Activated CD8-positive, alpha-beta memory T cell treated with anti-CD3 and anti-CD28 coated beads for 4 hours (primary cell): ENCODE measurements at places on chromosomes 13 and 19.

DNA sequence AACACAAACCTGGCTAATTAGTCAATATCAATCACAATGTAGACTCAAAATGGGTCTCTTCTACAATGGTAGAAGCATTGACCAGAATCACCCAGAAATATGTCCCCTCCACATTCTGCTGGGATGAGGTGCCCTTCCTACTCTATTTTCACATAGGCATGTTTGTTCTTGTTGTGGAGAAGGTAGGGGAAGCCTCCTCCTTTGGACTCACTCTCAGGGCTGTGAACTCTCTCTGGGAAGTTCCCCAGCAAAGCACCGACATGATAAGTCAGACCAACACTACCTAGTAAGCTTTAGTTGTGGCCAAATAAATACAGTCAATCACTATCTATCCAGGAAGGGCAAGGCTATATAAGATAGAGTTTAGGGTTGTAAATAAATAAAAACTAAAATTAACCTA lies 194.5 kb upstream of the UBL3 start:
- DNase-seq: no peak

DNA sequence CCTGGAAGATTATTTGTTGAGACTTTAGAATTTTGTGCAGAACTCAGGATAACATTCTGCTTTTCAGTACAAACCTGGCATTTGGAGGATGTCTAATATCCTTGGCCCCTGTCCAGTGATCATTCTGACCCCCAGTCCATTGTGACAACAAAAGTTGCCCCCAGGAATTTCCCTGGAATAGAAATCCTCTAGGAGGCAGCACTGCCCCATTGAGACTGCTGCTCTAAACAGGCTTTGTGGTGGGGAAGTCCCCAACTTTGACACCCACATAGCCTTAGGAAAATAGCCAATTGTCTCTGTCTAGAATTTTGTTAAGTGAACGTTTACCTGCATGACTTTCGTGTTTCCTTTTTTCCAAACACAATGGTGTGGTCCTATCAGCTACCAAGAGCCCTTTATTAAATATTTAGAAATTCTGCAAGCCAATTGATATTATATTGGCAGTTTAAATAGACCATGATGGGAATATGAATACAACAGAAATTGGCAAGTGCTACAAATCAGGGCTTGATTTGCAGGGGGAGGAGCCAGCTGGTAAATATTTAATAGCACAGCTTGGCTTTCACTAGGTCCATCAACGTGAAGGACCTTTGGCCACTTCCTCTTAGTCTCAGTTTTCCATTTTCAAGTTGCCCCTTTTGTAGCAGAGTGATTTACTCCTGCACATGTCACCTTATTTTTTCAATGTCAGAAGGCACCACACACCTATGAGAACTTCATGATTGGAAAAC lies 451.7 kb downstream of the EFNB2 start:
- DNase-seq: no peak

DNA sequence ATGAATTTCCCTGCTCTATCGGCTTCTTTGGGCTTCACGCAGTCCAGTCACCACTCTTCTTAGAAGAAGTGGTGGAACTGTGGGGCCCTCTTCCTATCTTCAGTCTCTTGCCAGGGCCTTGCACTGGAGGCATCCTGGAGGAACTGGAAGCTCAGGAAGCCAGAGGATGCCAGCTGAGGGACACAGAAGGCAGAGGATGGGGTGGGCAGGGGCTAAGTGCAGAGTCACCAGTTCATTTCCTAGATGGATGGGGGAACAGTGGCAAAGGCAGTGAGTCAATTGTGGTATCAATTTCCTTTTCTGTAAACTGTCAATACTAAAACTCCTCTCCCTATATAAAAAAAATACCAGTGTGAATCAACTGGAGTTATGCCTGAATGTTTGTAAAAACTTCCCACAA lies 419.7 kb downstream of the KLF12 start:
- no peak for DNase-seq

GRCh38 chr13:30802501-30802900 lies 67.2 kb downstream of the ALOX5AP start:
- no peak for DNase-seq

- peak; percentile 32 for DNase-seq
Measured at GRCh38 chr19:13207846-13208671, 57.8 kb downstream of the IER2 start.

GRCh38 chr13:34417896-34418295 lies 524.2 kb upstream of the NBEA start:
- DNase-seq: no peak

- no peak for DNase-seq
Measured at GRCh38 chr13:78376822-78377221, 226.5 kb downstream of the POU4F1 start.

GRCh38 chr19:34664870-34665269 lies 12.1 kb downstream of the SCGB2B2 start:
- no peak for DNase-seq

DNA sequence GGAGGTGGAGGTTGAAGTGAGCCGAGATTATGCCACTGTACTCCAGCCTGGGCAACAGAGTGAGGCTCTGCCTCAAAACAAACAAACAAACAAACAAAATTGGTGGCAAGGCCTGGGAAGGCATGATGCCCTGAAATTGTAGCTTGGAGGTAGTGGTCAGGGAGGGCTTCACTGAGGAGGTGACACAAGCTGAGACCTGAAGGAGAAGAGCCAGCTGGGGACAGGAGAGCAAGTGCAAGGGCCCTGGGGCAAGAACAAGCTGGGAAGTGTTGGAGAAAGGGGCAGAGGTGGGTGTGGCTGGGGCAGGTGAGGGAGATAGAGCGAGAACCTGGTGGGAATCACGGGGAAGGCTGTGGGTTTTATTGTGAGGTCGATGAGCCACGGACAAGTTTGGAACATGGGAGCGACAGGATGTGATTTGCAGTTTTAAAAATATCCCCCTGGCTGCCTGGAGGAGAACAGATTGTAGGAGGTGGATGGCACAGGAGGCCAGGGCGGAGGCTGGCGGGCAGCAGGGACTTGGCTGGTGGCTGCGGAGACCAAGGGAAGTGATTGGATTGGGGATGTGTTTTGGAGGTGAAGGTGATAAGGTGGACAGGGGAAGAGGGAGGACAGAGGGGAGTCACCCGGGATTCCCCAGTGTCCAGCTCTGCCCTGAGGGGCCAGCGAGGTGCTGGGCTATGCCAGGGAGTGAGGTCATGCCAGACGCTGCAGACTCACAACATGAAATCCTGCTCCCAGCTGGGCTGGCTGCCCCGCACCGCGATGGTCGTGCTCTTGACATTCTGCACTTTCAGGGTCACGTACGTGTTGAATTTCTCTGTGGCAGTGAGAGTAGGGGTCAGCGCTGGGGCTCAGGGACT lies 14.0 kb downstream of the UNC13A start:
- no peak for DNase-seq

- no peak for DNase-seq
Measured at GRCh38 chr13:85140192-85140591, 659.0 kb downstream of the SLITRK6 start.

- DNase-seq: no peak
Measured at GRCh38 chr13:93614776-93615175, 388.2 kb downstream of the GPC6 start.

DNA sequence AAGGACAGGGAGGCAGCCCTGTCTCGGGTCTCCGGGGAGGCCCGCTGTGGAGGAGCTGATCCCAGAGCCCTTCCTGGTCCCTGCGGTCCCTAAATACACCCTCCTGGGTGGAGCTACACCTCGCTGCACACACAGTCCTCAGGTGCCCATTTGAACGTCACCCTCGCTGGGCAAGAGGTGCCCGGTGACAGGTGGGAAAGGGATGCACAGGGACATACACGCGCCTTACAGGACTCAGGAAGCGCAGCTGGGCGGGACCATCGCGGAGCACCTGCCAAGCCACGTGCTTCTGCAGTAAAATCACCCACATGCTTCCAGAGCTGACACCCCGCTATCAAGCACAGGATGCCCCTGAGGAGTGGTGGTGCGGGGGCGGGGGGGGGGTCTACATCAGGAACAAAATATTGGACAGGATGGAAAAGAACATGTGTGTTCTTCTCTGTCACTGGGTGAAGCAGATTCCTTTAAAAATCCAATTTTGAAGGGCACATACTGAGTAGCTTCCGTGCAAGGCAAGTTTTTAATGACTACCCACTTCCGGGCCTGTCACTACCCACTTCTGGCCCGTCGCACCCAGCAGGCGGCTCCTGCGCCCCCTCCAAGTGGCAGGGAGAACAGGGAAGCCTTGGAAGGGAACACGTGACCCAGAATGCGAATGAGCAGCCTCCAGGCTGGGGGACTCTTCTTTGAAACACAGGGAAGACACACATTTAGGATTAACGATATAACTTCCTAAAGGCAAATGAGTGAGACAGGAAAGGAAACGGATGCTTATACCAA lies 78.9 kb downstream of the COL4A1 start:
- no peak for DNase-seq

DNA sequence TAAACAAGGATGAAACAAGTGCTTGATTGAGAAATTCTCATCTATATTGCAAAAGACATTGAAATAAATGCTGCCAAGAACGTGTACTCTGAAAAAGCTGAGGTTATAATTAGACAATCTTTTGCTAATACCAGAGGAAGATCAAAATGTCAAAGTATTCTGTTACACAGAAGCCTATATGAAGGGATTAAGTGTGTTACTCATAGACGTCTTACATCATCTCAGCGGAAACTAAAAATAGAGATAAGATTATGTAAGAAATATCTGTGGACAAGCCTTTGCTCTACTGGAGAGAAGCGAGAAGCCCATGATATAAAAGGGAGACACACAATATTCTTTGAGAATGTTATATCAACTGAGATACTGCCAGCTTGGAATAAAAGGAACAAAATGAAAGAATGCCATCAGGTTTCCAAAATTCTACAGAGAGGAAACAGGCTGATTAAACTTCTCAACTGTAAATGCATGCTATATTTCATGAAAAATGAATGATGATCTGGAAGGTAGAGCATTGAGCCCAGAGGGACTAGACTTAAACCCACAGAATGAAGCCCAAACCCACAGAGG lies 699.0 kb downstream of the GPC5 start:
- DNase-seq: no peak

DNA sequence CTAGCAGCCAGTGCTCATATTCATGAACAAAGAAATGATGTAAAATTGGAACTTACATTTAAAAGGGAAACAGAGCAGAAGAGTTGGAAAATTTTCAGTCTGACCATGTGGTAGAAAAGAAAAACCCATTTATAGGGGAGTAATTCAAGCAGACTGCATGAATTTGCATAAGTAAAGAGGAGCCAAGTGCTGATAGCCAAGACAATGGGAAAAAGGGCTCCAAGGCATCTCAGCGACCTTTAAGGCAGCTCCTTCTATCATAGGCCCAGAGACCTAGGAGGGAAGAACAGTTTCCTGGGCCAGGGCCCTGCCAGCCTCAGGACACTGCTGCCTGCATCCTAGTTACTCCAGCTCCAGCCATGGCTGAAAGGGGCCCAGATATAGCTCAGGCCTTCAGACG lies 7.5 kb downstream of the DNAJC3 start:
- no peak for DNase-seq

DNA sequence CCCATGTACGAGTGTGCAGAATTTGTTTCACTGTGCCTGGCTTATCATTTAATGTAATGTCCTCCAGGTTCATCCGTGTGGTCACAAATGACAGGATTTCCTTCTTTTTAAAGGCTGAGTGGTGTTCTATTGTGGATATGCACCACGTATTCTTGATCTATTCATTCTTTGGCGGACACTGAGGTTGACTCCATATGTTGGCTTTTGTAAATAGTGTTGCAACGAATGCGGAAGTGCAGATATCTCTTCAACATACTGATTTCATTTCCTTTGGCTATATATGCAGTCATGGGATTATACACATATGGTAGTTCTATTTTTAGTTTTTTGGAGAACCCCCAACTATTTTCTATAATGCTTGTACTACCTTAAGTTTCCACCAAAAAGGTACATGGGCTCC lies 13.0 kb downstream of the OR7A5 start:
- DNase-seq: no peak

GRCh38 chr13:41054919-41055619 lies 6.2 kb upstream of the WBP4 start:
- DNase-seq: no peak

- no peak for DNase-seq
Measured at GRCh38 chr13:48138270-48138669, 43.4 kb upstream of the MED4 start.

DNA sequence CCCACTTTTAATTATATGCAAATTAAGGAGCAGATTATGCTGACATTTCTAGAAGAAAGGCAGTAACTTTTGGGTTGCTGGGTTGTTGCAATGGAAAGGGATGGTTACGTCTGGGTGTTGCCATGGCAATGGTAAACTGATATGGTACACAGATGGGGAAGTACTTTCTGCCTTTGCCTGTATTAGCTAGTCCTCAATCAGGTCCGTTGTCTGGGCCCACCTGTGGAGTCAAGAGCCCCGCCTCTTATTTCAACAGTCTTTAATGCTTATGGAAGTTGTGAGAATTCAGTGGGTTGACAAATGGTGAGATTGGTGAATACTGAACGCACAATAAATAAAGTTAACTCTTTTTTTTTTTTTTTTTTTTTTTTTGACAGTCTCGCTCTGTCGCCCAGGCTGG lies 30.6 kb upstream of the DPP9 start:
- no peak for DNase-seq

DNA sequence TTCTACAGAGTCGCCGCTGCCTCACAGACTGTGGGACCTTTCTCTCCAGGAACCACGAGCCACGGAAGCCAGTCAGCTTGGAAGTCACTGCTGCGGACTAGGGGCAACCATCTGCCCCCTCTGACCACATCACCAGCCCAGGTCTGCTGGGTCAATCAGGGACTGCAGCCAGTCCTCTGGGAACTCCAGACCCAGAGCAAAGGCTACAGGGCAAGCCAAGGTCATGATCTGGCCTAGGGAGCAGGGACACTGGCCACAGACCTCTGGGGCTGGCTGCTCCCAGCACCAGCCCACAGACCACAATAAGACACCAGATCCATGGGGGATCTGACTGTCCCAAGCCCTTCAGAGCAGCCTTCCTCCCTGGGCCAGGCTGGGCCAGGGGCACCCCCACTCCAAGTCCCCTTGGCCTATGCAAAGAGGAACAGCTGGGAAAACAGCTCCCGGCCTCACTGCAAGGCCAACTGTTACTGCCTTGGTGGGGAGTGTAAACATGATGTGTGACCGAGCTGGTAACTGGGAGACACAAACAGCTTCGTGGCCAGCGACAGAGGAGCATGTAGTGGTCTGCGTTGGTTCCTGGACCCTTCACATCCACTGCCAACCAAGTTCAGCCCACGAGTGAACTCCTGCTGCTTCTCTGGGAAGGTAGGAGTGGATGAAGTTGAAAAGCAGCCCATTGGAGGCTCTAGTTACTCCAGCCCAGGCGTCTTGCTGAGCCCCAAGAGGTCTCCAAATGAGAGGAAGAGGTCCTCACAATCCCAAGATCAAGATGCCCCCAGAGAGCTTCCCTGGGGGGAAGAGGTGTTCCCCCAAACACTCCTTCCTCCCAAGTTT lies 1.5 kb downstream of the AKT2 start:
- DNase-seq: no peak
